C1 segment of cervical spinal cord (tissue), 14 donors: ENCODE measurements at places on chromosomes 3 and 15.

DNA sequence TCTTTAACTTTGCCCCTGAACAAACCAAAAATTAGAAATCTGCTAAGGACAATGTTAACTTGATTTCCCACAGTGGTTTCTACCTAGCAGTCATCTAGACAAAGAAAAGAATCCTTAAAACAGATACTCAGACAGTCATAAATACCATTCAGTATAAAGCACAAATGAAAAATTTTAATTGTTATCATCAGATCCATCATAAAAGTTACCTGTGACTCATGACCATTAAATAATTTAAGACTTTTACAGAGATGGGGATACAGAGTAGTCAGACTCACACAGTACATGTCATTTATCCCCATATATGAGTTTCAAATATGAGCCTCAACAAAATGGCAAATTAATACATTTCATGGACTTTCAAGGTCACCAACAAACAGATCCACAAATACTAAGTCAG lies 116.8 kb downstream of the HERC1 start:
- no peak for DNase-seq

- DNase-seq, result no peak
Measured at GRCh38 chr3:25444273-25444672, 16.2 kb downstream of the RARB start.

DNA sequence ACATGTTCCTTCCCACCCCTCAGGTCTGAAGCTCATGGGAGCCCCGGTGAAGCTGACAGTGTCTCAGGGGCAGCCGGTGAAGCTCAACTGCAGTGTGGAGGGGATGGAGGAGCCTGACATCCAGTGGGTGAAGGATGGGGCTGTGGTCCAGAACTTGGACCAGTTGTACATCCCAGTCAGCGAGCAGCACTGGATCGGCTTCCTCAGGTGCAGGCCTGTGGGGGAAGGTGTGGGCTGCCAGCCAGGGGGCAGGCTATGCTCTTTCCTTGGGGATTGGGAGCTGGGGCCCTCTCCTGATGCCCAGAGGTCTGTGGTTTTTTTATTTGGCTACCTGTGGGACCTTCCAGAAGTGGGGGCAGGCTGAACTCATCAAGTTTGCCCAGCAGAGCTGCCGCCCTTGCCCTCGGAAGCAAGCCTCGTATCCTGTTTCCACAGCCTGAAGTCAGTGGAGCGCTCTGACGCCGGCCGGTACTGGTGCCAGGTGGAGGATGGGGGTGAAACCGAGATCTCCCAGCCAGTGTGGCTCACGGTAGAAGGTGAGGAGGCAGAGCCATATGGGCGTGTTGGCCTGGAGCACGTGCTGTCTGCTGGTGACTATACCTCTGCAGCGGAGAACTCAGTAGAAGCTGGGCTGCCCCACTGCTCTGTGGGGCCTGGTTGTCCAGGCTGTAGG lies 2.2 kb downstream of the TYRO3 start:
- no peak for DNase-seq

GRCh38 chr15:57064033-57064432 lies 145.6 kb downstream of the TCF12 start:
- DNase-seq, result no peak

GRCh38 chr3:177343122-177343625 lies 145.9 kb upstream of the TBL1XR1 start:
- no peak for DNase-seq

- no peak for DNase-seq
Measured at GRCh38 chr15:71634820-71635560, 175.4 kb upstream of the NR2E3 start.

DNA sequence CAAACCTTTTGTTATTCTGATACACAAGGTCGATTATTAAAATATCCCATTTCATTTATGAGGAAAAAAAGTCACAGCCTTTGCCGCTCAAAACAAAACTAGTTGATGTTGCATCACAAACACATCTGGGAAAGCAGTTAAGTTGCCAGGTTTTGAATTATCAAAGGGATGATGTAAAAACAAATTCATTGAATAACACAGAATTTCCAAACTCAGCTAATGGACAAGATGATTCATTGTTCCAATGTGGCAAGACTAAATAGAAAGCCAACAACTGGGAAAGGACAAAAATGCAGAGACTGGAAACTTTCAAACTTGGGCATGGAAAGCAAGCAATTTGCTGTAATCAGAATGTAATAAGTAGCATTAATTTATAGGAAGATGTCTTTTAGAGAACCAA lies 610.0 kb upstream of the ZNF385D start:
- DNase-seq, result no peak

DNA sequence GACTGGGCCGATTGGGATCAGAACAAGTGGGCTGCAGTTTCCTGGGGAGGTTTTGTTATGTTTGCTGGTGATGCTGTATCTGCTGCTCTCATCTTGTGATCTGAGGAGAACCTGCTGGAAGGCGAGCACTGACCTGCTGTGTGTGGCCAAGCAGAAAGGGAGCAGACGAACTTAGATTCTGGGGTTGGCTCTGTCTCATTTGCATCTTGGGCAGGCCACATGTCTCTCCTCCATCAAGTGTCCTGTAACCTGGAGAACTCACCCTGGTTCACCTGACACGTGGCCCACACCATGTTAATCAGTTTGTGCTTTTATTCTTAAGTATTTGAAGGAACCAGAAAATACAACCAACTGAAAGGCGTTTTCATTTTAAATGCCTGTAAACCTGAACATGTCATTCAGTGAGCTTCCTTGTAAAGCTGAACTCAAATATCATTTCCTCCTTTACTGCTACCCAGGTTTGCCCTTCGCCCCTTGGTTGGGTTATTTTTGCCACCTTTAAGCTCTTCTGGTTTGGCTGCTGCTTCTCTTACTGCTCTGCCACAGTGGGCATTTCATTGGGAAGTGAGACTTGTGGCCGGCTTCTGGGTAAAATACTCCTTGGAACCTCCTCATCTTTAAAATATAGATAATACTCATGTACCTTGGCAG lies 33.5 kb upstream of the TRAK1 start:
- no peak for DNase-seq

DNA sequence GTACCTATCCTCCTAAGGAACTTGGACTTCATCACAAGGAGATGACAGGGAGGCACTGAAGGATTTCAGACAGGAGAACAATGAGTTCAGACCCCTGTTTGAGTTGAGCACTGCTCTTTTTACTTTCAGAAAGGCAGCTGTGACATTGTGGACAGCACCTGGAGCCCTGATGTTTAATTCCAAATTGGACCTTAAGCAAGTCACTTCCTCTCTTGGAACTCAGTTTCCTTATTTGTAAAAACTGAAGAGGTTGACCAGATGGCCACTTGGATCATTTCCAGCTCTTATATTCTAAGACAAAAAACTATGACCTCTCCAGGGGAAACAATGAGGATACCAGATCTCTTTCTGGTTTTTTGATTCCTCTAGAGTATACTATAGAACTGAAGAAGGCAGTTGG lies 34.1 kb upstream of the SMAD3 start:
- no peak for DNase-seq

GRCh38 chr3:65642883-65643282 lies 395.8 kb downstream of the MAGI1 start:
- no peak for DNase-seq

- DNase-seq, result no peak
Measured at GRCh38 chr3:137766876-137767537, 2.9 kb downstream of the SOX14 start.

DNA sequence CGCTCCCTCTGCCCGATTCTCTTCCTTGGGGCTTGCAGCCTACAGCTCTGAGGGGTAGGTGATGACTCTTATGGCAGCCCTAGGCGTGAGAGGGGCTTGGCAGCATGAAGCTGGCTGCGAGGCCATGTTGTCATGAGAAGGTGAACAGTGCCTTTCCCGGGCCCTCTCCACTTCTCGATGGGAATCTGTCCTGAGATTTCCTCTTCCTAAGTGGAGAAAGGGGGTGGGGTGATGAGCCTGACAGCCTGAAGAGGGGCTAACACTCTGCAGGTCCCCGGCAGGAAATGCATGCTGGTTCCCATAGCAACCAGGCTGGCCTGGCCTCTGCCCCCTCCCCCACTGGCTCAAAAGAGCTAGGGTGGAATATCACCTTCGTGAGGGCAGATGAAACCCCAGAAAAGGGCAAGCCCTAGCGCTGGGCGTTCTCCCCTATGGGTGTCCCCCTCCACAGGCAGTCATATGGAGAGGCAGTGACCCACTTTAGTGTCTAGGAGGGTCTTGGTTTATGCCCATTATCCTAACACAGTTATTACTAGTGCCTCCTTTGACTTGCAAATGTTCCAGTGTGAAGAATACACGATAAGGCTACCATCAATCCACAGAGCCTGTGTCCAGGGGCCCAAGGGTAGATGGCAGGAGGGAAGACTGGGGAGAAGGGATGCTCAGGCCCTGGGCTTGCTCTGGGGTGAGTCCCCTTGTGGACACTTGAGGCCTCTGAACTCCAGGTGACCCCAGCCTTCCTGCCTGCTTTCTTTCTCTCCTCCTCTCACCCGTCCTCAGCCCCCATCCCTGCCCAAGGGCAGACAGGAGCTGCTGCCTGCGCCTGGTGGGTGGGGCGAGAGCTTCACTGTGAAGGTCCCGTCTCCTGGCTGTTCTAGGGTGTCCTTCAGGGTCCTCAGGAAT lies 13.2 kb downstream of the EPHB3 start:
- no peak for DNase-seq

DNA sequence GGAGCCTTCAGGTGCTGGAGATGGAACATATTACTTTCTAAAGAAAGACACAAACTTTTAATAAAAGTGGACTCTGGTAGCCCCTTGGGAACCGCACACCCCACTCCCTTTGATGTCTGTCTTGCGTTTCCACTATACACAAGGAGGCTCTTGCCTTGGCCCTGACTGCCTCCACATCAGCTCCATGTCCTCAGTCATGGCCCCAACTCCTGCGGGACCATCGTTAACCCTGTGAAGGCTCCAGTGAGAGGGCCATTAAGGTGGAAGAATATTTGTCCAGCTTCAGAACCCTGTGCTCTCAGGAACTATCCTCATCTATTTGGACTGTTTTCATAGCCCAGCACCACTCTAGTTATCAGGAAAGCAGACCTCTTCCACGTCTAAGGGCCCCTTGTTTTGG lies 16.1 kb upstream of the BFSP2 start:
- no peak for DNase-seq

GRCh38 chr3:148880681-148881080 lies 15.6 kb downstream of the CPA3 start:
- no peak for DNase-seq

DNA sequence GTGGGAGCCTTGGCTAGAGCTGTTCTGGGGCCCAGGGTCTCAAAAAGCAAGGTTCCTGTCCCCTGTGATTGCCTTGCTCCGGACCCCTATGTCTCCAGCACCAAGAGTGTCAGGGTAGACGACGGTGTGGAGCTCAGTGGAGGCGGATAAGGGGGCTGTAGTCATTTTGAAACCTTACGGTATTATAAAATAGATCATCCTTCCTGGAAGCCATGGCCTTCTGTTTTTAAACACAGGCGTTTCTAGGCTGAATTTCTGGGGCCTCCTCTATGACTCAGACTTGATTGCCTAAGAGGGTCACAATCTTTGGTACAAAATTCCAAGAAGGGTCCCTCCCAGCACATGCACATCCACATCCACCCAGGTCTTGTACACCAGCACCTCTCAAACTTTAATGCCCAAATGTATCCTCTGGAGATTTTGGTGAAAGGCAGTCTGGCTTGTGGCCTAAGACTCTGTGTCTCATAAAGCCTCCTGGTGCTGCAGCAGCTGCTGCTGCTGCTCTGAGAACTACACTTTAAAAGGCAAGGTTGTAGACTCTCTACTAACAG lies 70.5 kb upstream of the XCR1 start:
- DNase-seq, result no peak
